NCI-H524 (cell line): ENCODE measurements at places on chromosomes 5 and 9.

DNA sequence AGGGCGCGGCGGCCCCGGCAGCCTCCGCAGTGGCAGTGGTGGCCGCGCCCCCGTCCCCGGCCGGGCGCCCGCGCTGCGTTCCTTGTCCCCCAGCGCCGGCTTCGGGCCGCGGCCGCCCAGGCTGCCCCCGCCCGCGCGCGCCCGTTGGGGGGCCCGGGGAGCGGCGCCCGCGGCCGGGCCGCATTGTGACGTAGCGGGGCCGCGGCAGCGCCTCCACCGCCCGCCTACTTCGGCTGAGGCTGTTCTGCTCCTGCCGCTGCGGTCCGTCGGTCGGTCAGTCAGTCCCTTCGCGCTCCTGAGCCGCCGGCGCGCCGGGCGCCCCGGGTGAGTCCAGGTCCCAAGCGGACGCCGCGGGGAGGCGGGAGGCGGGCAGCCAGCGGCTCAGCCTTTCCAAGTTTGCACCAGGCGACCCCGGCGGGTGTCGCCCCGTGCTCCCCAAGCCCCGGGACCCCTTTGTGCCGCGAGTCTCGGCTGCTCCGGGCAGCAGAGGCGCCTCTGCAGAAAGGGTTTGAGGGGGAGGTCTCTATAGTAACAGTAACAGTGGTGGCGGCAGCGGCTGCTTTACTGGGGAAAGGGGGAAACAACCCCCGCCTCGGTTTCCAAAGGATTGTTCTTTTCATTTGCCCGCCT lies at the start of gene SNCAIP:
TSS of gene SNCAIP (plus strand) at position 277 of the 630 bp plus-strand sequence. CDS start 78,898 bp downstream, outside the sequence.
- no peak for DNase-seq

DNA sequence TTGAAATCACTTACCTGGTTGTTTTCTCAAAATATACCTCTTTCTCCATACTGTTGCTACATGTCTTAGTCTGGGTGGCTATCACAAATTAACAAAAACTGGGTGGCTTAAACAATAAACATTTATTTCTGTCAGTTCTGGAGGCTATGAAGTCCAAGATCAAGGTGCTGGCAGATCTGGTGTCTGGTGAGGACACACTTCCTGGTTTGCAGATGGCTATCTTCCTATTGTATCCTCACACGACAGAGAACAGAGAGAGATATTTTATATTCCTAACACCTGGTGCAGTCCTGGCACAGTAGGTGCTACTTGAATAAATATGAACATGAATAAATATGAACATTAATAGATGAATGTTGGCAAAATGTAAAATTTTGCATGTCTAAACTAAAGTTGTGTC lies 164.3 kb upstream of the ACOT12 start:
- DNase-seq = no peak

DNA sequence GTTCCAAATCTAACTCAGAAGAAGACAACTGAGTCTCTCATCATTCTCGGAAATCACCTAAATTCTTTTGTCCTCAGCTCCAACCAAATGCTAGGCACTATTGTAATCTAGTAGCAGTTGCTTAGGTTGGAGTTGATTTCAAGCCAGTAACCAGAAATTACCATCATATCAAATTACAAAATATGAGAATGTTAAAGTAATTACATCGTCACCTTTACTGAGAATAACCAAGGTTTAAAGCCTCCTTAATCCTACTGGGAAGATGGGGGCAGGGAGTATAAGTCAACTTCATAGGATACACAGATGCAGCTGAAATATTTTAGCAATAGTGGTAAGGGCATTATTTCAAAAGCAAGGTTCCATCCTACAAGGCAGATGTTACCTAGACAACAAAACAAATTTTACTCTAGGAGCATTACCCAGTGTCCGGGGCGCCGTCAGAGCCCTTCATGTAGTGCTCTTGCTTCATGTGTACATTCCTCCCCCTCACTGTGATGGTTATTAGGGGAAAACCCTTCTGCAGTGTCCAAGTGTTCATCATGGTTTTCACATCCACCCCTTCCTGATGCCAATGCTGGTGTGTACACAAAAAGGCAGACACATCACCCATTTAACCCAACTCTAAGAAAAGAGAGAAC lies 19.5 kb downstream of the ERAP1 start:
- no peak for DNase-seq

DNA sequence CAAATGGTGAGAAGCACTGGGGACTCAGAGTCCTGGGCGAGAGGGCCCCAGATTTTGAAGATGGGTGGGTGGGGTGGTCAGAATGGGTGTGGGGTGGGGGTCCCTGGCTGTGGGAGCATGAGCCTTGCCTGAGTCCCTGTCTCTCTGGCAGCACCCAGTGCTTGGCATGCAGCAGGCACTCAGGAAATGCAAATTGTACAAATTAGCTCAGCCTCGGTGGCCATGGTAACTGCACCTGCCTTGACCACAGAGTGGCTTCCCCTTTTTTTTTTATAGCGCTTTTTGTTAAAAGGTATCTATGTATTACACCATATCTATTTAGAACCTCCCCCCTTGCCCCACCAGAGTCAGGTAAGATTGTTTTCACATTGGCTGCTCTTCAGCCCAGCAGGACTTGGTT lies 19.2 kb upstream of the PITX1 start:
- DNase-seq = no peak

DNA sequence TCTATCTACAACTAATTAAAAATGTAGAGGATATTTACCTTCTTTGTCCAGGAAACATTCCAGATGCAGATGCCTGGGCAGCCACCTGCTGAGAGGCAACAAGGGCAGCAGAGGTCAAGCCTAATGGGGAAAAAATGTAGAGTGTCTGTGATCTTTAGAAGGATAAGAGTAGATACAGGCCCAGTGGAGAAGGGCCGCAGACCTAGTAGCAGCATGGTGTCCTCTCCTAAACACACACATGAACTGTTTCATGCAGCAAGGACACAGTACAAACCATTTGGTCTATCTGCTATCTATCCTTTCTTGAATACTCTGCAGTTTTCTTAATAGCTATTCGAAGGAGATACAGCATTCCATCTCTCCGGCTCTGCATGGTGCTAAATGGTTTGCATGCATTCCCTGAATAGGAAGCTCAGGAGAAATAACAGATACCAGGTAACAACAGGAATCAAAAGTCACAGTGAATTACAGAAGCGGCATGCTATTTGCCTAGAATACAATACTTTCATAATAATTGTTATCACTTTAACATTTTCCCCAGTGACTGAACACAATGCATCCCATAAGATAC lies 107.3 kb downstream of the ZNF608 start:
- DNase-seq = no peak

- DNase-seq = no peak
Observed at GRCh38 chr5:175015028-175015685, 290.8 kb downstream of the MSX2 start.

GRCh38 chr5:6907320-6907918 lies 194.2 kb downstream of the TENT4A start:
- DNase-seq = no peak

GRCh38 chr5:84249918-84250630 lies 134.6 kb downstream of the EDIL3 start:
- peak; percentile 48 for DNase-seq

GRCh38 chr5:155753943-155754581 lies 572.9 kb upstream of the SGCD start:
- DNase-seq = no peak

DNA sequence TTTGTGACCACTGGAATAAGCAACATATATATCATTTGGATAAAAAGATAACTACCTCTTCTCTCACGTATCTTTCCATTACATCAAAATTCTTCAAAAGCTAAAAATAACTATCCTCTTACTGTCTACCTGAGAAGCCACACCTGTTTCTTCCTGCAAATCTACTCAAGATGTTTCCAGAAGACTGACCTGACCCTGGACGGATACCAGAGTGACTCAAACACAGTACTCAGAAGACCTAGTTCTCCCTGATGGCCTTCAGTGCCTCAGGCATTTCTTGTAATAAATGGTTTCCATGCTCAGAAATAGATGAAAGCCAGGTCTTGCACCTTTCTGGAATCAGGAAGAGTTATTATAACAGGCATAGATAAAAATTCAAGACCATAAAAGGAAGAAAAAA lies 245.9 kb upstream of the PIK3R1 start:
- DNase-seq = no peak

DNA sequence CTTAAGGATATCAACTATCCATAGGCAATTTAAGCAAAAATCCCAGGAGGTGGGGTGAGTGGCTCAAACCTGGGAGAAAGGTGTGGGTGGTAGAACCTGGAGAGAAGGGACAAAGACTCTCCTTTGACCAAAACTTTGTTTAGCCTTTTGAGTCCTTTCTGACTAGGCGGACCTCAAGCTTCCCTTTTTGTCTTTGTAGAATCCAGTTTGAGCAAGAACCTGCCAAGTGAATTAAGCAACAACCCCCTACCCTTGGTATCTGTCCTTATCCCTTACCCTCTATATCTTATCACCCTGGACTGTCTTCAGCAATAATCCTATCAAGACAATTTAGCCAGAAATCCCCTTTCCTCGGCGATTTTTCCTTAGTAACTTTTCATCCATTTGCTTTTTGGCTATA lies 53.5 kb upstream of the SLC28A3 start:
- no peak for DNase-seq

DNA sequence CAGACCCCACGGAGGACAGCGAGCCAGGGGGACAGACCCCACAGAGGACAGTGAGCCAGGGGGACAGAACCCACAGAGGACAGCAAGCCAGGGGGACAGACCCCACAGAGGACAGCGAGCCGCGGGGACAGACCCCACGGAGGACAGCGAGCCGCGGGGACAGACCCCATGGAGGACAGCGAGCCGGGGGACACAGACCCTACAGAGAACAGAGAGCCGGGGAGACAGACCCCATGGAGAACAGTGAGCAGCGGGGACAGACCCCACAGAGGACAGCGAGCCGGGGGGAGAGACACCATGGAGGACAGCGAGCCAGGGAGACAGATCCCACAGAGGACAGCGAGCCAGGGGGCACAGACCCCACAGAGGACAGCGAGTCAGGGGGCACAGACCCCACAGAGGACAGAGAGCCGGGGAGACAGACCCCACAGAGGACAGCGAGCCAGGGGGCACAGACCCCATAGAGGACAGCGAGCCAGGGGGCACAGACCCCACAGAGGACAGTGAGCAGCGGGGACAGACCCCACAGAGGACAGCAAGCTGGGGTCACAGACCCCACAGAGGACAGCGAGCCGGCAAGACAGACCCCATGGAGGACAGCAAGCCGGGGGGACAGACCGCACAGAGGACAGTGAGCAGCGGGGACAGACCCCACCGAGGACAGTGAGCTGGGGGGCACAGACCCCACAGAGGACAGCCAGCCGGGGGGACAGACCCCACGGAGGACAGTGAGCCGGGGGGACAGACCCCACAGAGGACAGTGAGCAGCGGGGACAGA lies 4.4 kb upstream of the ZDHHC11 start:
- DNase-seq = no peak

- DNase-seq = no peak
Observed at GRCh38 chr9:15160673-15161072, 146.3 kb downstream of the TTC39B start.

- no peak for DNase-seq
Observed at GRCh38 chr5:134506054-134507039, 19.1 kb upstream of the JADE2 start.

GRCh38 chr5:106408570-106408969 lies 1262.2 kb downstream of the EFNA5 start:
- DNase-seq = no peak

DNA sequence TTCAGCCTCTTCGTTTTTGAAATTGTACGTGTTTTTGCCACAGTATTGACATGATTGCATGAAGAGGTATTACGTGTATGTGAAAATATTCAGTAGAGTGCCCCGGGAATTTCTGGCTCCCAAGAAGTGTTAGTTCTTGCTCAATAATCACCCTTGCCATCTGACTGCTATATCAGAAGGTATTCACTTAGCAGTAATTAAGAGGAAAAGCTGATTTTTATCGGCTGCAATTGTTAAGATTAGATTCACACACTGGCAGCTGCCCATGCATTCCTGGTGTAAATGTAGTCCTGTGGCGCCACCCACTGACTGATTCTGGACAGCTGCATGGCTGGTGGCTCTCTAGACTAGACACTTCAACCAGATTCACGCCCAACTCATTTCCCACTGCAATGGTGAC lies 440.1 kb upstream of the ADAMTS16 start:
- peak; percentile 99 for DNase-seq

DNA sequence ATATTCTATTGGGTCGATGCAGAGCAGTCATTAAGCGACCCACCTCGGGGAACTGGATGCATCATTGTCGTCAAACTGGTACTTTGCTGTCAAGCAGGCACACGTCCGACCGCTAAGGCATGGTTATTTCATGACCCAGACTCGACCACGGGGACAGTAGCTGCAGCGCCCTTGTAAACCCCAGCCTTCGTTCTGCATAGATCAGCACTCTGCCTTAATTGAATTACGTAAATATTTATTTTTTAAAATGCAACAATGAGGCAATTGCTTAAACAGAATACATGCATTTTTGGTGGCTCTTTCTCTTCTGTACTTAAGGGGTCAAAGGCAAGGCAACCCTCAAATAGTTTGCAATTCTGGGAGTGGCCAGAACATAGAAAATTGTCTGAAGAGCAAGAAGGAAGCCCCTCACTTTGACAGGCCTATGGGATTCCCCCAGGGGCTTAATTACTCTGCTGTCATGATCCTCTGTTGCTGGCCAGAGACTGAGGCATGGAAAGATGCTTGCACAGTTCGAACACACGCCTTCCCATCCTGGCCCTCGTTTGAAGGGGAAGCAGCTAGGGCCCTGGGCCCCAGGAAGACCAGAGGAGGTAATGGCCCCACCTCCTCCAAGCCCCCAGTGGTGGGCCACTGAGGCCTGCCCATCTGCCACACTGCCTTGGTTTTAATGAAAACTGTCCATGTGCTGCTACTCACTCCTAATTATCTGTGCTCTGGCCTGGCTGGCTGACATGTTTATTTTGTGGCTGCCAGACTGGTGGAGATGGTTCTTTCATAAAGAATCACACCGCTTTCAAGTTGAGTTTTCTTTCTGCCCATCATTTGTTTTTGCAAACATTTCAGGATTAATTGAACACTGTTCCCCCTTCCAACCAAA lies 169.7 kb upstream of the MAST4 start:
- DNase-seq = no peak

DNA sequence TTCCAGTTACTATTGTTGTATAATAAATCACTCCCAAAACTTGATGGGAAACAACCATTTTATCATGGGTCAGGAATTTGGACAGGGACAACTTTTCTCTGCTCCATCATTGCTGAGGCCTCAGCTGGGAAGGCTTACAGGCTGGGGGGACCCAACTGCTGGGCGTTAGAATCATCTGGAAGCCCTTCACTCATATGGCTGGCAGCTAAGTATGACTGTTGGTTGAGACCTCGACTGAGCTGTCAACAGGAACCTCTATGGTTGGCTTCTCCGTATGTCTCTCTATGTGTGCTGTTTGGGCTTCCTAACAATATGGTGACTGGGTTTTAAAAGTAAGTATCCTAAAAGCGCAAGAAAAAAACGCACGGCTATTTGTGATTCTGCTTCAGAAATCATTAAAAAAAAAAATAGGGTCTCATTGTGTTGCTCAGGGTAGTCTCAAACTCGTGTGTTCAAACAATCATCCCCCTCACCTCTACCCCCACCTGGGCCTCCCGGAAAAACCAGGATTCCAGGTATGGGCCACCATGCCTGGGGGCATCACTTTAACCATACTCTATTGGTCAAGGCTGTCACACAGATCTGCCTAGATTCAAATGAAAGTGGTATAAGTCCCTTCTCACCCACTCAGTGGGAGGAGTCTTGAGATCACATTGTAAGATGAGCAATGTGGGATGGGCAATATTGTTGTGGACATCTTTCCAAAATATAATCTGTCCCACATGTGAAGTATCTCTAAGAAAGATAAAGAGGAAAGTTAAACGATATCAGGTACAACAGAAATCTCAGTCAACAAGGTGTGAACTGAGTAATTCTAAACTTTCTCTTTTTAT lies 15.2 kb downstream of the FNBP1 start:
- no peak for DNase-seq
